ENCODE measurements at places on chromosomes 16 and 17.

GRCh38 chr16:83792391-83792790 lies 15.4 kb upstream of the HSBP1 start:
- no peak for DNase-seq

DNA sequence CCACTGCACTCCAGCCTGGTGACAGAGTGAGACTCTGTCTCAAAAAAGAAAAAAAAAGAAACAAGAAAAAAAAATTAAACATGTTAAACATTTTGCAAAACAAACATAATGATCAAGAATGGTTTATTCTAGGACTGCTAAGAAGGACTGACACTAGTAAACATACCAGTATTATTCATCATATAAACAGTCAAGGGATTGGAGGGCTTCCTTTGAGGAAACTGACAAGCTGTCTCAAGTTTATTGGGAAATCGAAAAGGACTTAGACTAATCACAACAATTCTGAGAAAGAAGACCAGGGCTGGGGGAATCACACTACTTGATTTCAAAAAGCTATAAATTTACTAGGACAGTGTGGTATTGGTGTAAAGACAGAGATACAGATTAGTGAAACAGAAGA lies 75.5 kb downstream of the MYH10 start:
- DNase-seq, result no peak

DNA sequence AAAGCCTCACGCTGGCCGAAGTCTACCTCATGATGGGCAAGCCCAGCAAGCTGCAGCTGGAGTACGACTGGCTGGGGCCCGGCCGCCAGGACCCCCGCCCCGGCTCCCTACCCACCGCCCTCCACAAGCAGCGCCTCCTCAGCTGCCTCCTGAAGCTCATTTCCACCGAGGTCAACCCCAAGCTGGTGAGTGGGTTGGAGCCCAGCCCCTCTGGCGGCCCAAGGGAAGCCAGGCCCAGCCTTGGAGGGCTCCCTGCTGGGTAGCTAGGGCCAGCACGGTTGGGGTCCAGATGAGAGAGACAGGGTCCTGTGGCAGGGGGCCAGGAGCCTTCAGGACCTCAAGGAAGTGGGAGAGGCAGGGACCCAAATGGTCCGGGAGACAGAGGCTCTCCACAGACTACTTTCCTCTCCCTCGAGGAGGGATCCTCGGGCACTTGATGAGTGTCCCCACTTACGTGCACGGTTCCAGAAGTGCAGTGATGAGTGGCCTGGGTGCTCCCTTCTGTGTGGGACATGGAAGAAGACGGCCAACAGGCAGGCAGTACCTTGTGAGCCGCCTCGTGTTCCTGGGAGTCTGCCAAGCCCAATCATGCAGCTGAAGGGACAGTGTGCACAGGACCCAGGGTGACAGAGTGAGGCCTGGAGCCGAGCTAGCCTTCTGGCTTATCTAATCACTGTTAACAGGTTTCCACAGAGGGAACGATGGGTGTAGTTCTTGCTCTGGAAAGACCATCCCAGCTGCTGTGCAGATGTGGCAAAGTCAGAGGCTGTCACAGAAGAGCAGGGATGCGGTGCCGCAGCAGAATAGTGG lies 21.1 kb upstream of the JPT2 start:
- no peak for DNase-seq

DNA sequence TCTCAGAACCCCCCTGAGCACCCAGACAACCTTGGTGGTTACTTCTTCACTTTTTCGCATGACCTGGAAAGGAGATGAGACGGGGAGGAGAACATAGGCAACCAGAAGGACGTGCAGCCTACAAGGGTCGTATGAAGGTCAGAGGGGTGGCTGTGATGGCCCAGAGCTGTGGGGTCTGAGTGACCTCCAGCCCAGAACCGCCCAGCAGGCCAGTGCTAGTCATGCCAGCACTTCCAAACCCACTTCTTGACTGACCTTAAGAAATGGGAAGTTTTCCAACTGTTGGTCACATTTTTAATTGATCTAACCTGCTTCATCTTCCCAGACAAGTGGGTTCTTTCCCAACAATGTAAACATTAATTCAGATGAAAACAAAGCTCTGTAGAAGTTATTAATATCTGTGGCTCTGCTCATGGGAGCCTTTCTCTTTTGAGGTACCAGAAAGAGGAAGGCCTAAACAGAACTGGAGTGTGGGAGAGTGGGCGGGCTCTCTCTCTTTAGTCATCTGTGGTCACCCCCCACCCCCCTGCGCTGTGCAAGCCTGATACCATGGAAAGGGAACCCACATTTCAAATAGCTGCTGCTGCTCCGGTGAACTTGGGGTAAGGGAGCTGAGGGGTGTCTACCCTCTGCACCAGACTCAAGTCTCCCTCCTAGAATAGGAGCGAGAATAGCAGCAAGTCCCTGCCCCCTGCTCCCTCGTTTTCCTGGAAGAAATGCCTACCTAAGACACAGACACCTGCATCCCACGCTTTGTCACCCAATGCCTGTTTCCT lies 101.6 kb downstream of the RAB11FIP4 start:
- DNase-seq, result peak; percentile 71
